Smooth muscle cell of trachea (primary cell): ENCODE measurements at places on chromosomes 1 and 21. TPM values are rescaled to one million over a fixed set of nuclear protein-coding genes. Genes with fewer than 3 reads are reported as not detected.

CFHR3 gene
- total RNA-seq = not detected in 2 replicates

ZBED6 gene
- 13.7 and 16.9 TPM in 2 replicates for total RNA-seq

ERG gene
- 0.44 TPM in 1 of 2 replicates, not detected in the other for total RNA-seq

UTP11 gene
- total RNA-seq = 27.0 and 53.5 TPM in 2 replicates

UBE2J2 gene
- 48.3 and 110 TPM in 2 replicates for total RNA-seq

SLC6A17 gene
- total RNA-seq = 0.29 and 0.33 TPM in 2 replicates

PDZK1 gene
- total RNA-seq = 1.3 TPM in 1 of 2 replicates, not detected in the other

ADAMTS1 gene
- 171 and 183 TPM in 2 replicates for total RNA-seq

SLC45A1 gene
- 1.2 and 4.8 TPM in 2 replicates for total RNA-seq

MCOLN3 gene
- total RNA-seq = 5.8 and 6.1 TPM in 2 replicates

MAP3K21 gene
- 0.66 and 0.73 TPM in 2 replicates for total RNA-seq

SPRR5 gene
- not detected in 2 replicates for total RNA-seq

PTPRC gene
- under 0.01 TPM in 1 of 2 replicates, not detected in the other for total RNA-seq

AVPR1B gene
- not detected in 2 replicates for total RNA-seq

C1QC gene
- total RNA-seq = not detected in 2 replicates

PM20D1 gene
- total RNA-seq = under 0.01 TPM in 1 of 2 replicates, not detected in the other

CDK18 gene
- 1.3 TPM in 1 of 2 replicates, not detected in the other for total RNA-seq

TRAPPC10 gene
- total RNA-seq = 18.3 and 20.3 TPM in 2 replicates

RSPO1 gene
- total RNA-seq = 0.15 and 0.83 TPM in 2 replicates

KCNQ4 gene
- total RNA-seq = under 0.01 TPM in 2 replicates

PCSK9 gene
- total RNA-seq = 0.50 and 0.87 TPM in 2 replicates

SUCO gene
- total RNA-seq = 26.6 and 40.0 TPM in 2 replicates

BARHL2 gene
- not detected in 2 replicates for total RNA-seq

S100A7 gene
- not detected in 2 replicates for total RNA-seq

CD5L gene
- total RNA-seq = not detected in 2 replicates

RPE65 gene
- not detected in 2 replicates for total RNA-seq

EFNA1 gene
- 0.17 and 0.44 TPM in 2 replicates for total RNA-seq

NOS1AP gene
- total RNA-seq = under 0.01 and 0.29 TPM in 2 replicates

S100A8 gene
- total RNA-seq = not detected in 2 replicates

KRTAP23-1 gene
- not detected in 2 replicates for total RNA-seq
